ENCODE measurements at places on chromosomes 1 and 21.
A peak's percentile ranks its signal among the peaks of the same experiment; 100 is the strongest.

GRCh38 chr1:208242941-208243526 lies 1.1 kb downstream of the PLXNA2 start:
- DNase-seq: no peak

DNA sequence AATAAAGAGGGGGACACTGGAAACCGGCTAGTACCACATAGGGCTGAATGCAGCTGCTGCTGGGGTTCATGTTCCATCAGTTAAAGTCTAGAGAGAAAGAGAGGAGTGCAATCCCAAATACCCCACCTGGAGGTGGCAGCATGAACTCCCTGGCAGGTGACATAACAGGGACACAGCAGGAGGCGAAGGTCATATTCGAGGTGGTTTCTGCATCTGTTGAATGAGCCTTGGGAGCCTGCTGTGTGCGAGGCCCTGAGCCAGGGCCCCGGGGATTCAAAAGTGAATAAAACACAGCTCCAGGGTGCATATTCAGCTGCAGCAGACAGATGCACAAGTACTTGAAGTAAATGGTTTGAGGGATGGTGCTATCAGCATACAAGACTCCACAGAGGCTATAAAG lies 456.8 kb downstream of the SETD4 start:
- no peak for DNase-seq

- no peak for DNase-seq
Observed at GRCh38 chr1:10042746-10043145, 10.0 kb downstream of the UBE4B start.

DNA sequence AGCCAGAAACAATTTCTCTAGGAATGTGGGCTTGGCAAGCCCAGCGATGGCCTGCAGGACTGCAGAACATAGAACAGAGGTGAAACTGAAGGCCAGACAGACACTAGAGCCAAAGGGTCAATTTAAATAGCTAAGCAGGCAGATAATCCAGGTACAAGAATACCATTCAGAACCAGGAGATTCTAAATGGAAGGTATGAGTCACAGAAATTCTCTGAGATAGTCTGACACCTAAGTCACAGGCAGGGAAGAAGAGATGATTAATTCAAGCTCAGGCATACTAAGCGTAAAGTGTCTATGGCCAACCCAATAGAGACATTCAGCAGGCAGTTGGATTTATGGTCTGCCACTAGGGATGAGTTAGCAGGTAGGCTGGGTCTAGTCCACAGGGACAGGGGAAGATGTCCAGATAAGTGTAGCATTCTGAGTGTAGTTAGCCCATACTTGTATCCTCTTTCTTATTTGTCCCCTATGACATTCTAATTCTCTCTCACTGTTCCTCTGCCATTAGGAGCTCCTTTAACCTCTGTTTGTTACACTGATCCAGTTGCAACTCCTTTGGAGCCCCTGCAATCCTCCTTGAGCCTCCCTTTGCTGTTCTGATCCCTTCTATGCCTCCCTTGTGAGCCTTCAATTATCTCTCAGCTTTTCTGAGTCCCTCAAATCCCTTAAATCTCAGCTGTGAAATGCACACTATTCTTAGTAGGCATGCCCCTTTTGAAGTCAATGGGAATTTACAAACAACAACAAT lies 383.8 kb downstream of the LMO4 start:
- DNase-seq: no peak

- DNase-seq: no peak
Observed at GRCh38 chr1:9413877-9414213, 121.2 kb downstream of the SPSB1 start.

- no peak for DNase-seq
Observed at GRCh38 chr21:33265664-33266049, 510 bp upstream of the IL10RB start.

DNA sequence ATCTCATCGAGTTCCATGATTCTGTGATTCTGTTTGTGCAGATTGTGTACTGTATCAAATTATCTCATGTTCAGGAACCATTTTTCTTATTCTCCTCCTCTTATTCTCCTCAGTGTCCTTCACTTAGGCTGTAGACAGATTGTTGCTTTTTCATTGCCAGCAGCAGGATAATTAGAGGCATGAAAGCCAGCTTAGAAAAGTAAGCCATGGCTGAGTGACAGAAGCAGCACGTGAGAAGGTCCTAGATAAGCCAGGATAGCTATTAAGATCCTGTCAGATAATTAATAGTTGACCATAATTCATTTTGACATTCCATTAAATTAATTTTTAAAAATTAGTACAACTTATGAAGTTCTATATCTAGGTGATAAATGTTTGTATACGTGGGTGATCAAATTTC lies 60.8 kb upstream of the PRKACB start:
- no peak for DNase-seq

DNA sequence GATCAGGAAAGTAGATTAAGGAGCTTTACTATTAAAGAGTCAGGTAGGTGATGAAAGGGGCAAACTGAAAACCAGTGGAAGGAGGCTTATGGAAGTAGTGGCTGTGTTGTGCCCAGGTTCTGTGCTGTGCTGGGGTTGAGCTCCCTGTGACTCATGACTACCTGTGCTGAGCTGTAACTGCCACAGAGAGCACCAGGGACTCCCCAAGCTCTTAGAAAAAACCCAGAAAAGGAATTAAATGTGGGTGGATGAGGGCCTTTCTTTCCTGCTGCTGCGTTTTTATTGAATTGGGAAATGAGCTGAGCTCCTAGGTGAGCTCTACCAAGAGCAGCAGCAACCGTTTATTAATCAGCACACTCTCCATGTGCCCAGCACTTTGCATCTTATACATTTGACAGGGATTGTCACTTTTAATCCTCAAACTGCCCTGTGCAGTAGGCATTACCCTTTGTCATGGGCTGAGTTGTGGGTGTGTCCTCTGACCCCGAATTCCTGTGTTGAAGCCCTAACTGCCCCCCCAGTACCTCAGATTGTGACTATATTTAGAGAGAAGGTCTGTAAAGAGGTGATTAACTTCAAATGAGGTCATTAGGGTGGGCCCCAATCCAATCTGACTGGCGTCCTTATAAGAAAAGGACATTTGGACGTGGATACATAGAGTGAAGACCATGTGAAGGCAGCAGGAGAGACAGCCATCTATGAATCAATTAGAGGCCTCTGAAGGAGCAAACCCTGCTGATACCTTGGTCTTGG lies 65.4 kb downstream of the AK4 start:
- no peak for DNase-seq

- DNase-seq: peak; percentile 47
Observed at GRCh38 chr1:241356187-241356518, 852 bp downstream of the RGS7 start.

- DNase-seq: no peak
Observed at GRCh38 chr1:231395076-231395997, 26.8 kb downstream of the EGLN1 start.

GRCh38 chr1:27588256-27589232 lies 15.4 kb downstream of the AHDC1 start:
- no peak for DNase-seq
